Right cardiac atrium (tissue), 5 donors: ENCODE measurements at places on chromosomes 2 and 18. TPM values are rescaled to one million over a fixed set of nuclear protein-coding genes. Genes with fewer than 3 reads are reported as not detected.

GRCh38 chr2:71156573-71156972 lies 26.1 kb downstream of the MPHOSPH10 start:
- no peak for DNase-seq

The KANSL3 gene
- 34.5 TPM for total RNA-seq

GRCh38 chr2:224837558-224837957 lies 121.4 kb upstream of the CCDC195 start:
- DNase-seq: peak; percentile 24

The REV1 gene
- total RNA-seq: 34.6 TPM

- no peak for DNase-seq
These were observed 11.4 kb upstream of the EPB41L5 start for GRCh38 chr2:120001471-120001870.

GRCh38 chr18:13451213-13451540 lies 232.6 kb downstream of the LDLRAD4 start:
- no peak for DNase-seq

DNA sequence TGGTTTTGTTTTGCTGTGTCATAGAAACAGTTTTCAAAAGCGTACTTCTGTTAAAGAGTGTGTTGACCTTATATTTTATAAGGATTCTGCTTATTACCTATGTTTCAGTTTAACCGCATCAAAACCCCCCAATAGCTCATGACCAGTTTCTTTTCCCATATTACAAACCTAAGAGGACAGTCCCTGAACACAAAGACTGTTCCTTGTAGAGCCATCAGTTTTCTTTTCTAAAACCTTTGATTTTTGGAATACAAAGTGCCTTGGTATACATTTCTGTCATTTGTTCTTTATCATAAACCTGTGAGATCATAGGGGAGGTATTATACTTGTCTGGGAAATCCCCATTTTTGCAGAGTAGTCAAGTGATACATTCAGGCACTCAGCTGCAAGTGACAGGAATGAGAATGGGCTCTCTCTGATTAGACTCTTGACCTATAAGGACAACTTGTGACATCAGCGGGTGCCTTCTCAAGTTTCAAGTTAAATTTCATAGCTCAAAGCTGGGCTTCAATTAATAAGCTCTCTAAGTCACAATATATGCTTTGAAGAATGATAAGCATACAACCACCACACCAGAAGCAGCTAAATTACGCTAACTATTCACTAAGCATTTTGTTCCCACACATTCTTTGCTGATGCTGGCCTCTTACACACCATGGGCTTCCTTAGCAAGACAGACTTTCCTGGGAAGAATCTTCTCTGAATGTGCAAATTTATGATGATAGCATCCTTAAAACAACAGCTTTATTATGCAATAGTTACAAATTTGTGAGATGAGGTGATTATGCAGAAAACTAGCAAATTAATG lies 97.5 kb upstream of the CD302 start:
- DNase-seq: no peak

- no peak for DNase-seq
These were observed 1090.2 kb upstream of the ACVR2A start for GRCh38 chr2:146754606-146755005.

GRCh38 chr2:69030800-69031428 lies 17.9 kb downstream of the ANTXR1 start:
- no peak for DNase-seq

- no peak for DNase-seq
These were observed 143.9 kb downstream of the CCBE1 start for GRCh38 chr18:59553273-59553870.

DNA sequence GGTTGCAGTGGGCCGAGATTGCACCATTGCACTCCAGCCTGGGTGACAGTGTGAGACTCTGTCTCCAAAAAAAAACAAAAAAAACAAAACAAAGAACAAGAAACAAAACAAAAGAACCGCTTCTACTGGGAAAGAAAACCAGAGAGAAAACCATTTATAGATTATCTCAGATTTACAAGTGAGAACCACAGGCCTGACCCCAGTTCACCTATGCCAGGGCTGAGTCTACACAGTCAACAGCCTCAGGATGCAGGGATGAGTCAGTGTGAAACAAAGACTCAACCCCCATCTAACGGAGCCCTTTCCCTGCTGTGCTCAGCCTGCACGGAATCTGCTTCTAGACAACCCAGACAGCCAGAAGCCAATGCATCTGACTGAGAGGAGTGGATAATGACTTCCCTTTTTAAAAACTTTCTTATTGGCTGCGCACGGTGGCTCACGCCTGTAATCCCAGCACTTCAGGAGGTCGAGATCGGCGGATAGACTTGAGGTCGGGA lies 25.5 kb upstream of the YWHAQ start:
- no peak for DNase-seq

- DNase-seq: no peak
These were observed 139.7 kb downstream of the ROCK1 start for GRCh38 chr18:20971886-20972267.

The KCNK3 gene
- 27.5 TPM for total RNA-seq

The UCN gene
- 0.96 TPM for total RNA-seq
